ENCODE measurements at places on chromosomes 3 and 15. TPM values are rescaled to one million over a fixed set of nuclear protein-coding genes. Genes with fewer than 3 reads are reported as not detected.

The GHRL gene
- not detected for total RNA-seq

The ARNT2 gene
- total RNA-seq, result 13.2 TPM

The UCN2 gene
- 8.2 TPM for total RNA-seq

The RGMA gene
- 0.22 TPM for total RNA-seq

The GOLGA8T gene
- total RNA-seq, result 1.6 TPM

All from A549 treated with ZK216348 at 1 μM for 4 hours (cell line).